ENCODE measurements at places on chromosomes 13 and 19.

GRCh38 chr13:20848944-20849343, 53.6 kb downstream of the XPO4 start:
- DNase-seq = no peak

- no peak for DNase-seq
Measured at GRCh38 chr19:43540381-43540780, 7.4 kb downstream of the ZNF575 start.

- DNase-seq = no peak
Measured at GRCh38 chr13:112567161-112567862, 20.6 kb downstream of the TUBGCP3 start.

GRCh38 chr19:46736531-46737297, 9.1 kb upstream of the FKRP start:
- no peak for DNase-seq

GRCh38 chr19:48543121-48543710, 8.8 kb upstream of the SULT2B1 start:
- no peak for DNase-seq

DNA sequence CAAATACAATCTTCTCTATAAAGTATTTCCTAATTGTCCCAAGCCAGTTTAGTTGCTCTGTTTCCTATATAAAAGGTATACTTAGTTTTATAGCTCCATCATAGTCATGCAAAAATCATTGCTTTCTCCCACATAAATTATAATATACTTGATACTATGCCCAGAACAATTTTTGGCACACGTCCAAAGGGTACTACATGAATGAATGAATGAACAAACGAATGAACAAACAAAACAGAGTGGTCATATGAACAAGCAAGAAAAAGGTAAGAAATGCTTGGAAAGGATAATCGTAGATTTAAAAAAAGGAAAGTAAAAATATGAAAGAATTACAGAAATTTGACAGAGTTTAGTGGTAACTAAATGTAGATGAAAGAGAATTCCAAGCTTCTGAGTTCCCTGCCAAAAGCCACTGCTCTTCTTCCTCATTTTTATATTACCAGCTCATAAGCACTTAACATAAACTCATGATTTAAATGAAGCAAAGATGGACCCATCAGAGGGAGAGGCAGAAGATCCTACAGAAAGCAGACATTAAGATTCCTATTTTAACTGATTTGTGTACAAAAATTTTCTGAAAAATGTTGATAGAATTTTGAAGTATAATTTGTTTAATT, 123.2 kb downstream of the ENOX1 start:
- no peak for DNase-seq

- DNase-seq = no peak
Measured at GRCh38 chr19:33677745-33678426, 56.1 kb downstream of the CHST8 start.

- no peak for DNase-seq
Measured at GRCh38 chr13:71087006-71087405, 780.0 kb downstream of the DACH1 start.

- DNase-seq = no peak
Measured at GRCh38 chr13:43472339-43472738, 314.4 kb downstream of the ENOX1 start.

- DNase-seq = no peak
Measured at GRCh38 chr13:78674638-78675037, 15.7 kb upstream of the OBI1 start.

GRCh38 chr13:66138172-66138811, 1091.8 kb downstream of the PCDH9 start:
- DNase-seq = no peak

DNA sequence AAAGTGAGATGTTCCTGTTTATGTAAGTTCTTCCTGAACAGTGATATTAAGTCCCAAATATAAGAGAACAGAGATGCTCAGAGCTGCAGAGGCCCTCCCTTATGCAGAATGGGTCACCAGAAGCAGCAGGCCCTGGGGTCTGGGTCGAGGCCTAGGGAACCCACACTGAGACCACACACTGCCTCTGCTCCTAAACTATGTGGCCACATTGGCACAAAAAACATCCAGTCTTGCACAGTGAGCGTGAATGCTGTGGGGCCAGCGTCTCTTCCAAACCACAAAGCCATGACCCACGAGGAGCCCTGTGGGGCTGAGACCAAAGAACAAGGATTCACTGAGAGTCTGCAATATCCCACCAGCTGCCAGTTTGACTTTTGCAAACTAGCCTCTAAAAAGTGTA, 23.6 kb downstream of the PROZ start:
- DNase-seq = no peak

DNA sequence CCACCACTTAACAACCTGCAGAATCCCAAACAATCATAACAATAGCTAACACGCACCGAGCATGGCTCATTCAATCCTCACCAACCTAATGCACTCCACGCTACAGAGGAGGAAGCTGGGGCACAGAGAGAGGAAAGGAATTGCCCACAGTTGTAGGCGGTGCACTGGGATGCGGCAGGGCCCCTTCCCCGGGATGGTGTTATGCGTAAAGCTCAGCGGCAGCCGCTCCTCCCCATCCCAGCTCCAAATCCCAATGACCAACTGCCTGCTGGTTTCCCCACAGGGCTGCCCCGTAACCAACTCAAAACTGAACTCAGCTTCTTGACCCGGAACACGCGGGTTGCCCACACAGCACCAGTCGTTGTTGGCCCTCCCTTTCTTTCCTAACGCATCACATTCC, 42.2 kb downstream of the SERP2 start:
- DNase-seq = no peak

GRCh38 chr19:51726049-51726448, 2.3 kb upstream of the HAS1 start:
- DNase-seq = no peak

- DNase-seq = peak; percentile 87
Measured at GRCh38 chr19:45999653-46000121, 4.4 kb downstream of the CCDC61 start.

GRCh38 chr13:50123515-50123861, 108.2 kb downstream of the KCNRG start:
- DNase-seq = no peak

GRCh38 chr13:33761740-33762139, 56.2 kb upstream of the RFC3 start:
- no peak for DNase-seq

- no peak for DNase-seq
Measured at GRCh38 chr13:112955956-112956355, 13.1 kb upstream of the MCF2L start.

DNA sequence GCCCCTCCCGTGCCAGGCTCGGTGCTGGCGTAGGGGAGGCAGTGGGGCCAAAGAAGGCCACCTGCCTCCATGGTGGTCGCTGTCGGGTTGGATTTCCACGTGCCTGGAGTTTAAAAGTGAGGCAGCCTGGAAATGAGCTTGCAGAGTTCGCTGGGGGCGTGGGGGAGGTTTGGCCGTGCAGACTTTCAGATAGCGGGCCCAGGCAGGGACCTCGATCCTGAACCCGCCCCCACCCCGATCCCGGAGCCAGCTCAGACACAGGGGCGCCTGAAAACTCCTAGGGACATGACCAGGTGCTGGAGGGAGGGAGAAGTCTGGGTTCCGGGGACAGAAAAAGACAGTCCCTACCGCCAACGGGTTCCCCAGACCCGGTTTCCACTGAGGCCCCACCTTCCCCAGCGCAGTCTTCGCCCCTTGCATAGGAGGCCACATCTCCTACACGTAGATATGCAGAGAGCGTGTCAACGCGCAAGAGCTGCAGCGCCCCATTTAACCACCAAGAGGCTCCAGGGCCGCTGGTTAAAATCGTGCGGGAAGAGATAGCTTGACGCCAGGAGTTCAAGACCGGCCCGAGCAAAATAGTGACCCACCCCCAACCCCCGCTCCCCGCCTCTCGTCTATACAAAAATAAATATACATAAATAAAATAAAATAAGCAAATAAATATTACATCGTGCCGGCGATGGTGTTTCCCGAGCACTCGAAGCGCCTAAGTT, 8.5 kb downstream of the CCDC8 start:
- DNase-seq = no peak

DNA sequence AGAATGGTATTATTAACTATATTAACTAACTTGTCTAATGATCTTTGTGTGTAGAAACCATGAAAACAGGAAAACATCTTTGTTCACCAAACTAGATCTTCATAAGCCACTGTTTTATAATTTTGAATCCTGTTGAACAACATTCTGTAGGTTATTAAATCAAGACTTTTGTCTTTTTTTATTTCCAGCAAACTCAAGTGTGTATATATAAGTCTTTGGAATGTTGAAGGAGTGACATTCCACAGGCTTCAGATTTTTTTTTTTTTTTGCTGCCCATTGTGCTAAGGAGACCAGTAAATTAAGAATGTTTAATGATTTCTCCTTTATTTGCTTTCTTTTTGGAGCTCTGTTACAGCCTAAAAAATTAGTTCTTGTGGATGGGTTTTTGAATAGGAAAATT, 89.6 kb downstream of the LMO7 start:
- no peak for DNase-seq

- DNase-seq = no peak
Measured at GRCh38 chr19:2186071-2186846, 22.5 kb downstream of the DOT1L start.

DNA sequence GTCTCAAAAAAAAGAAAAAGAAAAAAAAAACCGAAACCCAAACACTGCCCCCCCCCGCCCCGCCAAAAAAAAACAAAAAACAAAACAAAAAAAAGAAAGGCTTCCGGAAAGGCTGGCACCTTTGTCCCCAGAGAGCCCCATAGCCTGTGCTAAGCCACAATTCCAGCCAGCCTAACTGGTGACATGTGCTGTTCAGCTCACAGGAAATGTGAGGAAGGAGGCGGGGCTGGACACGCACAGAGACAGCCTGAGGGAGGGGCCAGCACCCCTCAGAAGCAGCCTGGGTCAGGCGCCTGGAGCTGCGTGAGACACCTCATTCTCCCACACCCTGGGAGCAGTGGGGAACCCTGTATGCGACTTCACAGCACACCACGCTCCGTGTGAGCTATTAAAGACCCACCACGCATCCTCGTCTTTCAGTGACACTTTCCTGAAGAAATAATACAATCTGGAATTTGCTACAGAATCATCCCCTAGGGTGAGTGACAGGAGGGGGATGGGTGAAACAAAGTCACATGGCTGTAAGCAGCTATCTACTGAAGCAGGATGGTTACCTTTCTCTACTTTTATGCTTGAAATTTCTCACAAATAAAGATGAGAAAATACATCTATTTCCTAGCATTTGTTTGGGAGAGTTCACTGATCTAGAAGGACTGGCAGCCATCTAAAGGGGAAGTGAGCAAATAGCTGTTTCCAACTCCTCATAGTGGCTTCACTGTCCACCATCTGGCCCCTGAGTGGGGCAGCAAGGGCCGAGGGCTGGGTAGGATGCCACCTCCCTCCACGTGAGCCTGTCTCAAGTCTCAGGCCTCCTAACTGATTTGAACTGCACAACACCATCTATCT, 12.3 kb upstream of the SLC35E1 start:
- DNase-seq = no peak

GRCh38 chr19:30566681-30567420, 194.7 kb downstream of the ZNF536 start:
- DNase-seq = no peak

- no peak for DNase-seq
Measured at GRCh38 chr19:49160450-49161189, 3.0 kb downstream of the TRPM4 start.

- no peak for DNase-seq
Measured at GRCh38 chr13:44271915-44272341, 101.7 kb upstream of the SERP2 start.

DNA sequence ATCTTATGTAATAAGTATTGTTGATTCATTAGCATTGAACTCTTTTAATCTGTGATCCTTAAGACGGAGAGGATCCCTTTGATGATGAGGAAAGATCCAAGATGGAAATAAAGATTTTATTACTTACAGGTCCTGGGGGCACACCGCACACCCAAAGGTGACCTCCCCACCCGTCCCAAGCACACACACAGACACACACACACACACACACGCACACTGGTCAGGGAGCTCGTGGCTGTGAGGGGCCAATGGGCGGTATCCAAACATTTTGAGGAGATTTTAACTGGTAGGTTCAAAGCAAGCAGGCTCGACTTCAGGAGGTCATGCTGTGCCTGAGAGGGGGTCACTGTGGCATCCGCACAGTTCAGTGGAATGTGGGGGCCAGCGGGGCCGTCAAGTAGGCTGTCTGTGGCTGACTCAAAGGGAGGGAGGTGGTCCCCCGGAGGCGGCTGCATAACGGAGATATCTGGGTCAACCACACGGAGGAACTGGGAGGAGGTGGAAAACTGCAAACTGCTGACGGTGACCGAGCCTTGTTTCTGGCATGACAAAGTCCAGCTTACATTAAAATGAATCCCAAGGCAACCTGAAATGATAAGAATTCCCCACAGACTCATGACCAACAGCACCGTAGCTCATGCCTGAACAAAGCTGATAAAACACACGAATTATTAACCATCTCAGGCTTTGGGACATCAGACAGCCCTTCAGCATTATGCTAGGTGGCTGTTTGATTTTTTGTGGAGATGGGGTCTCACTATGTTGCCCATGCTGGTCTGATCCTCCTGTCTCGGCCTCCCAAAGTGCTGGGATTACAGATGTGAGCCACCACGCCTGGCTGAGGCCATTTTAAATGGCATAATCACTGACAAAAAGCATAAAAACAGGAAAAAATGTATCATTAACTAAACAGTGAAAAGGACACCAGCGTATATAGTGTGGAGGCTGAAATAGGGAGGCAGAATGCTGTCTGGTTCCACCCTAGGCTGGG, 20.9 kb upstream of the SIGLEC11 start:
- DNase-seq = no peak

DNA sequence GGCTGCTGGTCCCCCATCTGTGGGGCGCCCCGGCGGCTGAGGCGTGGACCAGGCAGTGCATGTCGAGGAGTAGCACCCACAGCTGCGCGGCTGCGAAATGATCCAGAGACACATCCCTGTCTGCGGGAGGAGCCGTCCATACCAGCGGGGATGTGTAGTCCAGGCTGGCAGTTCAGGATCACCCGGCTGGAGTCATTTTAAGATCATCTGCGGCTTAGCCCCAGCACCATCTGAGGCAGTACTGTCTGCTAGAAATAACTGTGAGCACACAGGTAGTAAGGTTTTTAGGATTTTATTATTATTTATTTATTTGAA, 3.1 kb downstream of the ADAT3 start:
- DNase-seq = no peak

DNA sequence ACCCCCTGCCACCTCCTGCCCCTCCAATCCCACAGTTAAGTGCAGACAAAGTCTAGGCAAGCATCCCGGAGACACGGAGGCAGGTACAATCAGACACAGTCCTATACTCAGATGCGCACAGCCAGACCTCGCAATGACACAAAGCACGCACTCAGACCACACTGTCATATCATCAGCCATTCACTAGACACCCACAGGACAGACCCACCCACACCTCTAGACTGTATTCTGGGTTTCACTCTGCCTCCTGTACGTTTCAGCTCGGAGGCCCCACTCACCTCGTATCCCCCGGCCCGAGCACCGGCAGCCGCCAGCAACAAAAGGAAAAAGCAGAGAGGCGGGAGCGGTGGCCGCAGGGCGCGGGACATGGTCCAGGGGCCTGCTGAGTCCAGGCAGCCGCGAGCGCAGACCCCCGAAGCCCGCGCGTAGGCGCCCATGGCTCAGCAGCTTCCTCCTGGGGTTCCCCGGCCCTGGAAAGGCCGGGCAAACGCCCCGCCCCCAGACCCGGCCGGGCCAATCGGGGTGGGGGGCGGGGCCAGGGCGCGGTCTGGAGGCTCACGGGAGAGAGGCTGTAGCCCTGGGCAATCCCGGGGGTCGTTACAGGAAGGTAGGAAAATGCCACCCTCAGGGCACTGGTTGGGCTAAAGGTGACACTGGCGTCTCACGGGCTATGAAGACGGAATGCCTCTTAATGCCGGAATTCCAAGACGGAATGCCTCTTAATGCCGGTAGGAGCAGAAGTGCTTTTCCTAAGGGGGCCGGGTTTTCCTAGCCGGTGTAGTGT, at the start of the genes MAN2B1 and WDR83:
Gene MAN2B1 (minus strand): TSS at position 478 of the 784 bp plus-strand sequence. CDS start 41 bp downstream, at position 437.
Gene WDR83 (plus strand): TSS at position 543 of the 784 bp plus-strand sequence. CDS start 2,984 bp downstream, outside the sequence.
- DNase-seq = peak; percentile 94

GRCh38 chr19:14992780-14993179, 13.1 kb upstream of the SLC1A6 start:
- DNase-seq = peak; percentile 70

Measured in spinal cord (tissue), 10 donors.